CD4-positive, alpha-beta T cell treated with Interferon gamma for 1 hour (primary cell): ENCODE measurements at places on chromosomes 5 and 9.

GRCh38 chr9:113221800-113222481 lies 597 bp downstream of the SLC31A1 start:
- no peak for DNase-seq

GRCh38 chr5:141560151-141560550 lies 58.6 kb downstream of the DIAPH1 start:
- no peak for DNase-seq

GRCh38 chr5:144125163-144125726 lies 45.2 kb downstream of the YIPF5 start:
- DNase-seq = no peak

DNA sequence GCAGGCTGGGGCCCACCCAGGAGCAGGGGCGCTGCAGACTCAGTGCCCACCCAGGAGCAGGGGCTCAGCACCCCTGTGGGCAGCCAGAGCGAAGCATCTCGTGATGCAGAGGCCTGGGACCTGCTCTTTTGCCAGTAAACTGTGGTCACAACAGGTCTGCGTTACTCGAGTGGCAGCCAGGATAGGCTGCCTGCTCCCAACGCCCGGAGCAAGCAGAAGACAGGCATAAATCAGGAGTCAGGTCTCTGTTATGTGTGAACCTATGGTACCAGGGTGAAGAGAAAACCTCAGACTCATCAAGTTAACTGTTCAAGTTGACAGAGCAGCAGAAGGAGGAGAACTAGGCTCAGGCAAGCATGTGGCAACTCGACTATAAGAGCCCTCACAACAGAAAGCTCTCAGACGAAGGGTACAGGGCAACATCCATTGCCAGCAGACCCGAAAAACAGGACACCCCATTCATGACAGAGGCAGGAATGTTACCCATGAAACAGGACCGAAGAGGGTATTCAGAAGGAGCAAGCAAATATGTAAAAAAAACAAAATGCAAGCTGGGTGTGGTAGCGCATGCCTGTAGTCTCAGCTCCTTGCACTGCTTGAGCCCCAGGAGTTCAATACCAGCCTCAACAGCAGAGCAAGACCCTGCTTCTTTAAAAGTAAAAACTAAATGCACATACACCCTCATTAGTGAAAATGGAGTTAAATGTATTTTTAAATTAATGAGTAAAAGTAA lies 71.7 kb downstream of the GOLPH3 start:
- no peak for DNase-seq

- no peak for DNase-seq
These were observed 1238.0 kb upstream of the NUDT12 start for GRCh38 chr5:104800440-104801048.

DNA sequence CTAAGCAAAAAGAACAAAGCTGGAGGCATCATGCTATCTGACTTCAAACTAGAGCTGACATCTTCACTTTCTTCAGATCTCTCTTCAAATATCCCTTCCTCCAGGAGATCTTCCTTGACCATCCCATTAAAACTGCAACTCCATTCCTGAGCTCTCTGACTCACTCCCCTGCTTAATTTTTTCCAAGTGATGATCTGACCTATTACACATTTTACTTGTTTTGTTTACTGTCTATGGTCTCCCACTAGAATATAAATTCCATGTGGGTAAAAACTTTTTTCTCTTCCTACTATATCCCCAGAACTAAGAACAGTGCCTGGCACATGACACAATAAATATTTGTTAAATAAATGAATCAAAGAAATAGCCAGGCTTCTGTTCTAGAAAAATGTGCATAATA lies 87.5 kb downstream of the SLIT3 start:
- no peak for DNase-seq

GRCh38 chr9:71518045-71518827 lies 250.1 kb downstream of the CEMIP2 start:
- DNase-seq = no peak

DNA sequence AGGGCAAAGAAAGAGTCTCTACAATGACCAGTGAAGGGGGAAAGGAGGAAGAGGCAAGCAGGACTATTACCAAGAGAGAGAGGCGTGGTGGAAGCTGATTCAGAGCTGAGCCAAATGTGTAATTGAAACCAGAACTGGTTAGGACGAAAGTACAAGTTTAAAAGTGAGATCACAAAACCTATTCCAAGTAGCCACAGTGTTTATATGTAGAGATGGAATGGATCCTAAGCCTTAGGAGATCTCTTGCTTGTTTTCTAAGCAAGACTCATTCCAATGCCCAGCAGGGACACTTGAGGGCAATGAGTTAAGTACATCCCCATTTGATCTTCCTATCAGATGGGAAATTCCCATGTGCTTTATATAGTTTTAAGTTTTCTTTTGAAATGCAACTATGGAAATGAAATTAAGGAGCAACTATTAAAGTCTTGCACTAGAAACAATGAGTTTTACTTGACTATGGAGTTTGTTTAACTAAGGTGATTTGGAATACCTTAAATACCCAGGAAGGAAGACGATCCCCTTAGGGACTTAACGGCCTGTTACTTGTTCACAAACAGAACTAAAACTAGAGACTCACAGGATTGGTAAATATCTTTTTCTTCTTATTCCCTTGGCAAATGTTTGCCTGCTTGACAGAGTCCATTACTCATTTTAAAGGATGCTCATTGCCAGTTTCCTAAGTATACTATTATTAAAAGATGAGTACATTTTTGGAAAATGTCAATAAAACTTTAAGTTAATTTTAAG lies 51.1 kb upstream of the SNX2 start:
- DNase-seq = no peak

- DNase-seq = no peak
These were observed 24.4 kb downstream of the RNF145 start for GRCh38 chr5:159184858-159185381.

DNA sequence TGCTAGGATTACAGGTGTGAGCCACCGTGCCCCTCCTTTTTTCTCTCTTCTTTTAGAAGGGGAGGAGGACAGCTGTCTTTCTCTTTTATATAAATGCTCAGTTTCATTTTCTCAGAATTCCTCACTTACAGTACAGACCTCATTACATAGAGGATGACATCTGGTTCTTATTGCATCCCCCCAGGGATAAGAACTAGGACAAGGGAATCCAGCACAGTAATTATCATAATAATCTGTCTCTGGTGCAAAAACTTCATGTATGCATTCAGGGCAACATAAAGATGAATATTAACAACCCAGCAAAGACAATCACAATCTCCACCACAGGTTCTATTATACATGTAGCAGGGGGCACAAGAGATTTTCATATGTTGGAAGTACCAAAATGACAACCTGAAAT lies 5.1 kb downstream of the SPZ1 start:
- no peak for DNase-seq

DNA sequence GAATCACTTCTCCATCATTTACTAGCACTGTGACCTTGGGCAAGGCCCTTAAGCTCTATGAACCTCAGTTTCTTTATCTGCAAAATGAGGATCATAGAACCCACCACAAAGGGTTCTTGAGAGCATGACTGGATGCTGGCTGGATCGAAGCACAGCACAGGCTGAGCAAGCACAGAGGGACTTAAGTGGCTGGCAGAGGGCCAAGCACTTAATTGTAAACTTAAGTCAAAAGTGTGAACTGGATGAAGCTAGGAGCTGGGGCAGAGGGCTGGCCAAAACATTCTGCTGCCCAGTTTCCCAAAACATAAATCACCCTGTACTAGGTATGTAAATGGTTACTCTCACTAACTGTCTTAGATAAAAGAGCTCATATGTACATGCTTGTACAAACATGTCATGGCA lies 112.3 kb upstream of the WWC1 start:
- DNase-seq = no peak

- DNase-seq = no peak
These were observed 11.7 kb upstream of the GADD45G start for GRCh38 chr9:89592963-89593726.

- no peak for DNase-seq
These were observed 99.0 kb downstream of the TRIM36 start for GRCh38 chr5:115070737-115071136.

- no peak for DNase-seq
These were observed 4.6 kb downstream of the TEX48 start for GRCh38 chr9:114677418-114677817.

DNA sequence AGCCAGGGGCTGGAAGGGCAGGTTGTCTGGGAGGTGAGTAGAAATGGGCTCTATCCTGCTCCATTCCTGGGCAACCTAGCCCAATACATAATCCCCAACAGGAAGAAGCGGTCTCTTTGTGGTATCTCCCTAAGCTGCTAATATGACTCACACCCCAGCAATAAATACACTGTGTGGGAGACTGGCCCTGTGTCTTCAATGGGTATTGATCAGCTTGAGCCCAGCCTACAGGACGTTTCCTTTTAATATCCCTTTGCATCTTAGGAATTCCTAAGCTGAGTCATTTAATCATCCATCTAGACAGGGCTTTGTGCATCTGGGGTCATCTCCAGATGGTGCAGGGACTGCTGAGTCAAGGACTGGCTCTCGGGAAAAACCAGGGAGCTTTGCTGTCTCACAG lies 207.0 kb upstream of the PANK3 start:
- no peak for DNase-seq

- no peak for DNase-seq
These were observed 87.8 kb downstream of the RXRA start for GRCh38 chr9:134413890-134414623.

- DNase-seq = no peak
These were observed 395.4 kb downstream of the NTRK2 start for GRCh38 chr9:85064811-85065371.

DNA sequence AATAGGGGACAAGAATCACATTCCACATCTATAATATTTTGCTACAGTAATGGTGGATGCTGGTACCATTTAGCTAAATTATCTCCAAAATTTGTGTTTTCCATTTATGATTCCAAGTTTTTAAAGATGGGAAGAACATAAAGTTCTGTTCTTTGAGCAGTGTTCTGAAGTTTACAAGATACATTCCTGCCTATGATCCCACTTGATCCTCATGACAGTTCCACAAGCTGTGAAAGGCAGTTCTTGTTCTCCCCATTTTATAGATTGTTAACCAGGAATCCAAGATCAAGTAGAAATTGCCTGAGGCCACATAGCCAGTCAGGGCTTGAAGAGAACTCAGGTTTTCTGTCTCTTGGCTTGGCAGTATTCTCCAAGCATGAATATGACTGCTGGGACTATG lies 257.3 kb downstream of the NR3C1 start:
- DNase-seq = no peak

DNA sequence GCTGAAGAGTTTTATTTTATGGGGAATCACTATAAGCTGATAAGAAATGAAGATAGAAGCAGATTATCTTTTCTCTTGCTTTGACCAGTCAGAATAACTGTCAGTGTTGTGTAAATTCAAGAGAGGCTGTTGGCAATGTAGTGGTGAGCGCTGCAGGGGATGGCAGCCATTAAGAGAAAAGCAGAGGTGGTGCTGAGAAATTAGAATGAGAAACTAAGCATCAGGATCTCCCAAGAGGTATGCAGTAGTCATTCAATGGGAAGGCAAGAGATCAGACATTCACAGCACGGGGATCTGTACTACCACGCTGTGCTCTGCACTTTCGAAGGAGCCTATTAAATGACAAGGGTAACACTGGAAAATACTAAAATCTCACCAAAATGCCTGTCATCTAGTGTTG lies 768.5 kb upstream of the ACO1 start:
- no peak for DNase-seq

DNA sequence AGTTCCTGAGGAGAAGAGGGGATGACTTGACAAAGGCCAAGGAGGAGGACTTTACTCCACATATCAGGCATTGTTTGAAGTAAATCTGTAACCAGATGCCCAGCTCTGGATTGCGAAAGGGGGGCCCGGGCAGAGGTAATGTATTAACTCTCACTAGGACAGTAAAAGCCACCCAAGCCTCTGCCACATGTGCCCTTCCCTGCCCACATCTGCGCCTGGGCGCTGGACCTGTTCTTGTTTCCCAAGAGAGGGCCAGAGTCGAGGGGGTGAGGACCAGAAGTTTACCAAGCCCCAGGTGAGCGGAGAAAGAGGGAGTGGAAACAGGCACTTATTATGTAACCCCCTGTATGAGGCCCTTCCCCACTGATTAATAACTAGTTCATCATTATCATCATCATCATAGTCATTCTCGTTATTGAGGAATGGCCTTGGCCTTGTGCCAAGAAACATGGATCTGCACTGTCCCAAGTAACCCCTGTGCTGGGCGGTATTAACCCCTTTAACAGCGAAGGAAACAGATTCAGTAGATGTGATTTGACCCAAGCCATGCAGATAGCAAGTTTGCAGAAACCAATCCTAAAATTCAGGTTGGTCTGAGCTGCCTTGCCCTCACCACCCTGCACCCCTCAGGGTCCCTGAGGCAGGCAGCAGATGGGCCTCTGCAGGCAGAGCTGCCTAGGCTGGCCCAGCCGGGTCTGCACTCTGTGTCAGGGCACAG lies at the start of gene SLC23A1:
Gene SLC23A1, minus strand, starts transcription at position 23 of the 718 bp plus-strand sequence. CDS start 44 bp downstream, outside the sequence.
- no peak for DNase-seq

GRCh38 chr5:54217826-54218503 lies 92.4 kb downstream of the ARL15 start:
- DNase-seq = no peak

- DNase-seq = no peak
These were observed 1.1 kb downstream of the GSN start for GRCh38 chr9:121268851-121269641.

GRCh38 chr9:133979921-133980863 lies 11.9 kb downstream of the VAV2 start:
- no peak for DNase-seq

DNA sequence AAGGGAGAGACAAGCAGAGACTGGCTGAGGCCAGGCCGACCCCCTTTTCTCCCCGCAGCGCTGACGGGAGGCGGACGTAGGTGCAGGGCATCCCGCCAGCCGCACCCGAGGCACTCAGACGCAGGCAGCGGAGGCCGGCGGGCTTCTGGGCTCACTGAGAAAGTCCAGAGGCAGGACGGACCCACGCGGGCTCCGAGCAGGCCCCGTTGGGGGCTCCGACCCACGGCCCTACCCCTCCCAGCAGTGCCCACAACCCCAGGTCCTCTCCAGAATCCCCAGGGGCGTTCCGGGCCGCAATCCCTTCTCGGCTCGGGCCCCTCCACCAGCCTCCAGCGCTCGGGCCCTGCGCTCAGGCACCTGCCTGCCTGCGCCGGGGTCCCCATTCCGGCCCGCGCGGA lies 543 bp downstream of the MTMR12 start:
- peak; percentile 43 for DNase-seq

GRCh38 chr9:113542006-113542405 lies 78.5 kb downstream of the RGS3 start:
- DNase-seq = no peak

DNA sequence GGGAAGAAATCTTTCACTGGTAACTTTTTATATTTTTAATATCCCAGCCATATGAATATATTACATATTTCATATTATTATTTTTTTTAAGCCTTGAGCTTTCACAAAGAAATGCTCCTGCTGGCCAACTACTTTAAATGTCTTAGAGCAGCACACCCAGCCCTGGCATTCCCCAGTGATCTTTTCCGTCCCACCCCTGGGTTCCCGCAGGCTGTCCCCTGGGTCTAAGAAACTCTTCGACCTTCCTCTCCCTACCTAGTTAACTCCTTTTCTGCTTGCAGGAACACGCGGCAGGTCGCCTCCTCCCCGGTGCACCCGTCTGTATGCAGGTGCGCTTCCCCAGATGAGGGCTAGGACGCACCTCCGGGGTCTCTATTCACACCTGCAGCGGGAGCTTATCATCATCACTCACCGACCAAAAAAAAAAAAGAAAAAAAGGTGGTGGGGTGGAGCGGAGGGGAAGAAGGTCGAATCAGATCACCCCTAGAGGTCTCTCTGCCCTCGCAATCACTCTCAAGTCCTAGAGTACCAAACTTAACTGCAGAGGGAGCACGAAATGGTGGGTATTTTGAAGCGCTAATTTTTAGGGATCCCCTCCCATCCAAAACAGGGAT lies 696 bp downstream of the ZFP62 start:
- peak; percentile 65 for DNase-seq

- no peak for DNase-seq
These were observed 3.7 kb downstream of the ACTL7B start for GRCh38 chr9:108852079-108852478.
